ENCODE measurements at places on chromosomes 5 and 9.

DNA sequence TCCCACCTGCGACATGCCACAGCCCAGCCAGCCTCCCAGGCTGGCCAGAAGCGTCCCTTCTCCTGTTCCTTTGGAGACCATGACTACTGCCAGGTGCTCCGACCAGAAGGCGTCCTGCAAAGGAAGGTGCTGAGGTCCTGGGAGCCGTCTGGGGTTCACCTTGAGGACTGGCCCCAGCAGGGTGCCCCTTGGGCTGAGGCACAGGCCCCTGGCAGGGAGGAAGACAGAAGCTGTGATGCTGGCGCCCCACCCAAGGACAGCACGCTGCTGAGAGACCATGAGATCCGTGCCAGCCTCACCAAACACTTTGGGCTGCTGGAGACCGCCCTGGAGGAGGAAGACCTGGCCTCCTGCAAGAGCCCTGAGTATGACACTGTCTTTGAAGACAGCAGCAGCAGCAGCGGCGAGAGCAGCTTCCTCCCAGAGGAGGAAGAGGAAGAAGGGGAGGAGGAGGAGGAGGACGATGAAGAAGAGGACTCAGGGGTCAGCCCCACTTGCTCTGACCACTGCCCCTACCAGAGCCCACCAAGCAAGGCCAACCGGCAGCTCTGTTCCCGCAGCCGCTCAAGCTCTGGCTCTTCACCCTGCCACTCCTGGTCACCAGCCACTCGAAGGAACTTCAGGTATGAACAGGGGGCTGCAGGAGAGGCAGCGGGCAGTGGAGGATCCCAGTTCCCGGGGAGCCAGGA lies 106.5 kb downstream of the PPARGC1B start:
- DNase-seq, result no peak

GRCh38 chr5:40022057-40022456 lies 597.3 kb upstream of the DAB2 start:
- DNase-seq, result no peak

GRCh38 chr5:112063856-112064255 lies 306.9 kb upstream of the NREP start:
- no peak for DNase-seq

- DNase-seq, result no peak
These were observed 16.0 kb downstream of the TMEM174 start for GRCh38 chr5:73188764-73189531.

GRCh38 chr9:85118990-85119755 lies 449.6 kb downstream of the NTRK2 start:
- DNase-seq, result no peak

DNA sequence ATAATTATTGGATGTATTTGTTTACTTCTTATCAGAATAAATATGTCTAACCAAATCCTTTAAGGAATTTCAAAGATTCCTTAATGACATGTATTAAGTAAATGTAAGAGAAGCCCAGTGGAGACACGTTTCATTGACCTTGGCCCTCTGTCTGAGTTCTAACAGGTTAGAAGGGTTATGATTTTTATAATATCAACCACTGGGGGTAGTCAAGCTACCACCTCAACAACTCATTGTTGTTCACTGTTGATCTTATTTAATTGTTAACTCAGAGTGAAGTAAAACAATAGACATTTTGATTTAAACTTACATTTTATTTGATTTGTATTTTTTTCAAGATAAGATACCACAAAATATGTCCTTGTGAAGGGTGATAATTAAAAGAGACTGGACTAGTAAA lies 499.2 kb upstream of the COX7C start:
- no peak for DNase-seq

GRCh38 chr5:93789173-93790067 lies 48.0 kb upstream of the POU5F2 start:
- DNase-seq, result no peak

DNA sequence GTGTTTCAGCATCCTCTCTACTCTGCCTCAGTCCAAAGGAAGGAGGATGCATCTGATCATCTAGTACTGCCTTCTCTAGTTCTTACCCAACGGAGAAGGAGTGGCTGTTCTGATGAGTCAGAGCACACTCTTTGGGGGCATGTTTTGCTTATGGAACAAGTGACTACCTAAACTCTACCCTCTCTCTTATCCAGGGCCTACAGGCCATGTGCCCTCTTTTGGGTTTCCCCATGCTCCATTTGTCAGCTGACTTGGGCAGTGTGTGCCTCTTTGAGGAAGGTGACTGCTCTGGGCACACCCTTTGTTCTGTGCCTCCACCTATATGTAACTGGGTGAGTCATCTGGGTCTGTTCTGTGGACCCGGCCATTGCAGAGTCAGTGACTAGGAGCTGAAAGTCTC lies 89.6 kb upstream of the BNC2 start:
- DNase-seq, result no peak

- DNase-seq, result no peak
These were observed 111.5 kb upstream of the IL7R start for GRCh38 chr5:35745193-35745592.

DNA sequence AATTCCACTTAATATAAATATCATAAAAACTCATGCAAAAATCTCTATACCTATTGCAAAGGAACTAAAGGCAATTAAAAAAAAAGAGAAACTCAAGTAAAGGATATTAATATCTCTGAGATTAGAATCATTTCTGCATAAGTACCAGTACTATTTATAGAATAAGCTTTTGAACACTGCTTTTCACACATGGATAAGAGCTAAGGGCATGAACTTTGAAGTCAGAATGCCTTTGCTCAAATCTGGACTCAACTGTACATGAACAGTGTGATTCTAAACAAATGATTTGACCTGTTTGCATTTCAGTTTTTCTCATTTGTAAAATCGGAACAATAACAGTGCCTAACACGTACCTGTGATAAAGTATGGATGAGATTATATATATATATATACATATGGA lies 255.9 kb downstream of the EFNA5 start:
- DNase-seq, result no peak

DNA sequence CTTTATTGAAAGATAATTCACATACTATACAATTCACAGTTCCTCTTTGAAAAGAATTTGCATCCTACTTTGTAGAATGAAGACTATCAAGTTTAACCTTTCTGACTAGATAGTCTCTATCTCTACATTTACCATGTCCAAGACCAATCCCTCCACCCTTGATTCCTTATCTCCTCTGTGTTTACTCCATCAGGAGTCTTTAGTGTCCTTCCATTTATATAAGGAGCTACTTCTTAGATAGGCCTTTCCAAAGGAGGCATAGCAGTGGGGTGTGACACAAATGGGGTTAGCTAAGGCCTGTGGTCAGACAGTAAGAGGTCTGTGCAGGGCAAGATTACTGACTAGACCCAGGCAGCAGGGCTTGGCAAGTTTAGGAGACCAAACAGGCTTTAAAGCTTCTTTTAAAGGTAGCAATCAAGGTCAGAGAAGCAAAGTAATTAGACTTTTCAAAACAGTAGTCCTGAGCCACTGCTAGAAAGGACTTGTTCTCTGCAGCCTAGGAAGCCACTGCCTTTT lies 11.1 kb upstream of the DMXL1 start:
- DNase-seq, result no peak

DNA sequence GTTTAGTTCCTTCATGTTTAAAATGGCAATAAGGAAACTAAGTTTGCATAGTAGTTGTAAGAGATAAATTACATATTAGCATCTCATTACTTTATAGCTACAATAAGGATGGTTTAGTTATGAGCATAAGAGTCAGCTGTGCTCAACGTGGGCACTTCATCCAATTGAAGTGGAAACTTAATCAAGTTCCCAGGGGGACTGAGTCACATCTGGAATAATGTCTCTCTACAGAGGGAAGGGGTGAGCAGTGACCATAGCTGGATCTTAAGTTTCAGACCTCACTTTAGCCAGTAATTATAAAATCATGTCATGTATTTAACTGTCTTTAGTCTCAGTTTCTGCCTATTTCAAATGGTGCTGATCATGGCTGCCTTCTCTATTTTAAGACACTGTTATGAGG lies 36.8 kb upstream of the FAM240B start:
- no peak for DNase-seq

GRCh38 chr5:125813221-125813974 lies 609.8 kb upstream of the GRAMD2B start:
- no peak for DNase-seq

DNA sequence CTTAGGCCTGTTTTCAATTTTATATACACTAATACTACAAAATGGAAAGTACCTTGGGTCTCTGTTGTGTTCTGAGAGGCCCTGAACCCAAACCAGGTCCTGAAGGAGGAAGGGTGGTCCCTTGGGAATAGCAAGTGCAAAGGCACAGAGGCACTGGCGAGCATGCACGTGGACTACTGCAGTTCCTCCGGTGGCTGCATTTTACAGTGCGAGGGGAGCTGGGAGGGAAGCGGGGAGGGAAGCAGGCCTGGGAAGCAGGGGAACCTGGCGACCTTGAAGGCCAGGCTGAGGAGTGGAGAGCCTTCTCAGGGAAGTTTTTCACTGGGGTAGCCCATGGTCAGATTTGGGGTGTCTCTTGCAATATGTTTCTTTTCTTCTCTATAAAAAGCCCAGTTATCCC lies 33.9 kb downstream of the MORN5 start:
- no peak for DNase-seq

DNA sequence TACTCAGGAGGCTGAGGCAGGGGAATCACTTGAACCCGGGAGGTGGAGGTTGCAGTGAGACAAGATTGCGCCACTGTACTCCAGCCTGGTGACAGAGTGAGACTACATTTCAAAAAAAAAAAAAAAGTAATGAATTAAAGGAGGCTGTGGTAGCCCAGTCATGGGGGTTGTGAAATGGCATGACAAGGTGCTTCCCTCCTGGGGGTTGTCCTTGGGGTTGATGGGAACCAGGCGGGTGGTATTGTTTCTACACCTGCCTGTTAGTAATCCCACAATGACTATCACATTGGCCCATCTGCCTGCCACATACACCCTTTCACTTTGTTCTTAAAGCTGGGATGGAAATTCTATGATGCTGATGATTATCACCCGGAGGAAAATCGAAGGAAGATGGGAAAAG lies 5.6 kb downstream of the IDNK start:
- DNase-seq, result no peak

DNA sequence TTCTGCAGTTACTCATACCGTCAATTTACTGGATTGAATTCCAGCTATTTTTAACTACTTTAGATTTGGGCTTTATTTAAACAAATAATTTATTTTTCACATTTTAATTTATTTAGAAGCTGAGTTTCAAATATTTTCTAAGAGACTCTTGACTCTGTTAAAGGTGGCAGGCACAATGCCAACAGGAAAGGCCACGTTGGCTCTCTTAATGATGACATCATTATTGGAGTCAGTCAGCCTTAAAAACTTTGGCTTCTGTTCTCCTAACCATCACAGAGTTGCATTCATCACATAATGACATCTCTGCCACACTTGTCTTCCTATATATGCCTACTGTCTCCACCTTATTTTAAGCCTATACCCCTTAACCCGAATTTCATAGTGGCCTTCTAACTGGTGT lies 172.3 kb upstream of the PLPPR1 start:
- DNase-seq, result no peak

DNA sequence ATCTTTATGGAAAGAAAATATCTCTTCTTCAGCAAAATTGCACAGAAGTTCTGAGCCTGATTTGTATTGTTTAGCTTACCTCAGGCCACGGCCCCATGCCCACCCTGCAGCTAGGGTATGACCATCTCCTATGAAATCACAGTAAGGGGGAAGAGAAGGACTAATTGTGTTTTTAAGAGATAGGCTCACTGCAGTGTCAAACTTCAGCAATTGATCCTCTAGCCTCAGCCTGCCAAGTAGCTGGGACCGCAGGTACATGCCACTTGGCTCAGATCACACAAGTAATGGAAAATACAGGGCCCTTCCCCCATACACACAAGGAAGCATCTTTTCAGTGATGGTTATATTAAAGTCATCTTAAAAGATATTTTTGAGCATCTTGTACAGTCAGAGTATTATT lies 60.0 kb downstream of the DMAC1 start:
- no peak for DNase-seq

GRCh38 chr9:86298873-86299272 lies 16.5 kb upstream of the ISCA1 start:
- DNase-seq, result no peak

DNA sequence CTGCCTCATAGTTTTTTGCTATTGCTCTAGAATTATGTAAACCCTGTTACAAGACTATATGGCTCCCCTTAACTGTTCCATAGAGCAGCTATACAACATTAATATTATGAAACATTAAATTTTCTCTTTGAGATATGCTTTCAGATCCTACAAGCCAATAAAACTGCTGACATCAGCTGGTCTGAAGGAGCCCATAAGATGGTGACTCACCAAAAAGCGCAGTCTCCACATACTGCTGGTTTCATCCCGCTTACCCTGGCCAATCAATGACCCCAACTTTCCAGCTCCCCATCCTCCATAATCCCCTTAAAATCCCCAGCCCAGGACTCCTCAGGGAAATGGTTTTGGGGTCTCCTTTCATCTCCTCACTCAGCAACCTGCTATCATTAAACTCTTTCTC lies 172.7 kb downstream of the NSG2 start:
- DNase-seq, result no peak

- DNase-seq, result no peak
These were observed 479.0 kb downstream of the ZSWIM6 start for GRCh38 chr5:61811052-61811451.

DNA sequence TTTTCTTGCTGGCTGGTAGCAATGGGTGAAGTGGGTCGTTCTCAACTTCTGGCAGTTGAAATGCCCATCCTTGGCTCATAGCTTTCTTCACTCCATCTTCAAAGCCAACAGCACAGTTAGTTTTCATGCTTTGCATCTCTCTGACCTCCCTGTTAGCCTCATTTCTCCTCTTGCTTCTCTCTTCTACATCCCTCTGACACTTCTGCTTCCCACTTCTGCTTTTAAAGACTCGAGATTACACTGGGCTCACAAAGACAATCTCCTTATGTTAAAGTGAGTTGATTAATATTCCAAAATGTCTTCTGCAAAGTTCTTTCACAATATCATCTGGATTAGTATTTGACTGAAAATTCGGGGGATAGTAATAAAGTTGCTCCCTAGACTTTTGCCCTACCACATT lies 684.8 kb upstream of the CCNG1 start:
- no peak for DNase-seq

DNA sequence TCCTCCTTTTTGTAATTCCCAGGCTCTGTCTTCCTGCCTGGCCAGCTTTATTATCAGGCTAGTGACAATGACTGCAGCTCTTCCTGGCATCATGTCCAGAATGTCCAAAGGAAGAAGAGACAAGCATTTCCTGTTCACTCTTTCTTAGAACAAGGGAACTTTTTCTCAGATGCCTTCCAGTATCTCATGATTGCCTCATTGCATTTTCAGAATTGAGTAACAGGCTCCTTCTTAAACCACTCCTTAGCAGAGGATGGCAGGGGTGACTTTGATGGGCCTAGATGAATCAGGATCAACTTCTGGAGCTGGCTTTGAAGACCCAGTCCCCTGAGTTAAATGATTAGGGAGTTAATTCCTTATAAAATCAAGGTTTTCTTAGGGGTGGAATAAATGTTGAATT lies 92.9 kb upstream of the RASGRF2 start:
- DNase-seq, result no peak

- DNase-seq, result no peak
These were observed 79.6 kb downstream of the PDE4D start for GRCh38 chr5:59813761-59814536.

GRCh38 chr5:88829775-88830174 lies 53.2 kb downstream of the MEF2C start:
- no peak for DNase-seq

Measured in activated T-helper 1 cell treated with anti-CD3 and anti-CD28 coated beads, Interleukin-2, amount 50 U/mL, for 16 hours (primary cell).